ENCODE measurements at places on chromosomes 5 and 9.

DNA sequence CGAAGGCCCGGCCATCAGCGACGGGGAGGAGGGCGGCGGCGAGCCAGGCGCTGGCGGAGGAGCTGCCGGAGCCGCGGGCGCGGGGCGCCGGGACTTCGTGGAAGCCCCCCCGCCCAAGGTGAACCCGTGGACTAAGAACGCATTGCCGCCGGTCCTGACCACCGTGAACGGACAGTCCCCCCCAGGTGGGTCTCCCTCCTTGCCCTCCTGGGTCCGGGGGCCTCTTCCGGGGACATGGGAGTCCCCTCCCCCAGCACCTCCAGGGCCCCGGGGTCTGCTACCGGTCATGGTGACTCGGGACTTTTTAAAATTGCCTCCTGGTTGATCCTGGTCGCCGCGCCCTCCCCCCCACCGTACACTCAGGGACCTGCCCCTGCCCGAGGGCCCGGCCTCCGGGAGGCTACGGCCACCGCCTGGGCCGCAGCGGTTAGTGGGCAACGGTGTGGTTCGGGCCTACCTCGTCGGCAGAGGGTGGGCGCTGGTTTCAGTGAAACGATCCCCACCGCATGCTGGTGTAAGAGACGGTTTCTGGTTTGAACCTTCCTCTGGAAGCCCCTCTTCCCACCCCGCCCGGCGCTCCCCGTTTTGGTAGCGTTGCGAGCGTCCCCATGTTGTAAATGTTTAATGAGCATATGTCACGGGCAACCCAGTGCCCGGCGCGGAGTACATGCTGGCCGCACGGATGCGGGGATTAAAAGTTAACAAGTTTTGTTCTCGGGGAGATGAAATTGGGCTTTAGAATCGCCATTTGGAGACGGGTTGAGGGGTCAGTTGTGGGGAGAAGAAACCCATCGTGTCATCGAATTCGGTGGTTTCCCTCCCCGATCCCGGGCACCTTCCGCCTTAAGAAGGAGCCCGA lies 1.1 kb downstream of the LARP1 start:
- DNase-seq: peak; percentile 12

DNA sequence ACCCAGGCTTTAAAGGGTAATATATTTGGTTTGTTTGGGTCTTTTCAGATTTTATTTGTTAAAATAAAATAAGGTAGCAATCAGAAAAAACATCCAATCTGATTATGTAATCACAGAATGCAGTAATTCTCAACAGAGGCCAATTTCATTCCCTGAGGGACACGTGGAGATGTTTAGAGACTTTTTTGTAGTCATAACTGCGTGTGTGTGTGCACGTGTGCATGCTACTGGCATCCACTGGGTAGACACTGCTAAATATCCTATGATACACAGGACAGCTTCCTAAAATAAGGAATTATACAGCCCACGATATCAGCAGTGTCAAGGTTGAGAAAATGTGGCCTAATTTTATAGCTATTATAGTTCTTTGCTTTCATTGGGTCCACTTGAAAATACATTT lies 180.8 kb upstream of the KLF9 start:
- no peak for DNase-seq

- DNase-seq: no peak
Observed at GRCh38 chr9:95420518-95420917, 96.3 kb downstream of the PTCH1 start.

DNA sequence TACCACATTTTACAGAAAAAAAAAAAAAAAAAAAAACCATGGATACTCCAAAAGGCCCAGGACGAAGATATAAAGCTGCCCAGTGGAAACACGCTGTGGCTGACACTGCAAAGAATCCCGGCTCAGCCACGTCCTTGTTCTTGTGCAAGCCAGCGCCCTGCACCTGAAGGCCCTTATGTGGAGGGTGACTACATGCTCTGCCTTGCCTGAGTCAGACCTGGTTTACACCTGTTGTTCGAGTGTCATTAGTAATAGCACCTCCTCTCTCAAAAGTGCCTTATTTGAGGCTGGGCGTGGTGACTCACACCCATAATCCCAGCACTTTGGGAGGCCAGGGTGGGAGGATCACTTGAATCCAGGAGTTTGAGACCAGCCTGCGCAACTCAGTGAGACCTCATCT lies 54.3 kb upstream of the ZSWIM6 start:
- DNase-seq: no peak

GRCh38 chr5:94376672-94377345 lies 241.6 kb downstream of the KIAA0825 start:
- no peak for DNase-seq

DNA sequence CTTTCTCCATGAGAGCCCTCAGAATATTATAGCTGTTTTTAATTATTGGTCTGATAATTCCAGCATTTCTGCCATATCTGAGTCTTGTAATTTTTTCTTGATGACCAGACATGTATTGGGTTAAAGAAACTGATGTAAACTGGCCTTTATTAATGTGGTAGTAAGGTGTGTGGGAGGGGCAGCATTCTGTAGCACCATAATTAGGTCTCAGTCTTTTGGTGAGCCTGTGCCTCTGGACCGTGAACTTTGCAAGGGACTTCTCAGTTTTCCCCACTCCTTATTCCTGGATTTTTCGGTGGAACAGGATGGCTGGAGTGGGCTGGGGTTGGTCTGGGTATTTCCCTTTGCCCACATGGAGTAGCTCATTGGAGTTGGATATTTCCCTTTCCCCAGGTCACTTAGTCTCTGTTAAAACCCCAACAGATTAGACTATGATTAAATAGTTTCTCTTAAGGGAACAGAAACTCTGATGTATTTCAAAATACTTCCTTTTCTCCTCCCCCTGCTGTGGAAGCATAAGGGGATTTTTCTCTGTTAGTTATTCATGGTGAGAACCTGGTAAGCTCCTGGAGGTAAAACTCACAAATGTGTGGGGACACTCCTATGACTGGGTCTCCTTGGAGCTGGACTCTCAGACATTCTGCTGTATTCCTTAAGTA lies 52.4 kb downstream of the FSD1L start:
- DNase-seq: no peak

DNA sequence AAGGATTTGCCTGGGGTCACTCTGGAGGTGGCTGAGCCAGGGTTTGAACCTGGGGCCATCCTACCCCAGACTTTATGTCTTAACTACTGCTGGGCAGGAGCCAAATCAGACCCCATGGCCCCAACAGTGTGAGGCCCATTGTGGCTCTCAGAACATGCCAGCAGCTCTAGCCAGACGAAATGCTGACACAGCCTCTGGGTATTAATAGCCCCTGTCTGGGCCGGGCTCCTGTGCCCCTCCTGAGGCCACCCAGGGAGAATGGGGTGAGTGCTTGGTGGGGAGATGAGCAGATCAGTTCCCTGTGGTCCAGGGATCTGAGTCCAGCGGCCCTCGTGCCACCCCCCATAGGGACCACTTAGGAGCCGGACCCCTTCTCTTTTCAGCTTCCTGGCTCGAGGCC lies 2.2 kb upstream of the PLPP7 start:
- DNase-seq: no peak

DNA sequence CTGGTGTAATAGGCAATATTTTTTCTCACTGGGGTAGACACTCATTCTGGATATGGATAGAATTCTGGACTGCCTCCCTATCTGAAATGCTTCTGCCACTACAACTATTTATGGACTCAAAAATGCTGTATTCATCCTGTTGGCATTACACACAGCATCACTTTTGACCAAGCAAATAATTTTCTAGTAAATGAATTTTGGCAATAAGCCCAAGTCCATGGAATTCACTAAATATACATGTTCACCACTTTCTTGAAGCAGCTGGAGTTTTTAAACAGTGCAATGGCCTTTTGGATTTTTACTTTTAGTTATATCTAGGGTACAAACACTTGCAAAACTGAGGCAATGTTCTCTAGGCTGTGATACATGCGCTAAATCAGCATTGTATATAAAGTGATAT lies 724.9 kb upstream of the EDIL3 start:
- no peak for DNase-seq

GRCh38 chr5:159833846-159834245 lies 82.4 kb upstream of the ADRA1B start:
- no peak for DNase-seq

- DNase-seq: no peak
Observed at GRCh38 chr5:58224661-58225060, 235.2 kb downstream of the PLK2 start.

- no peak for DNase-seq
Observed at GRCh38 chr9:38153910-38154291, 84.9 kb upstream of the SHB start.

GRCh38 chr9:76996700-76997099 lies 22.8 kb upstream of the FOXB2 start:
- no peak for DNase-seq

GRCh38 chr5:32283539-32284377 lies 29.0 kb downstream of the MTMR12 start:
- no peak for DNase-seq

DNA sequence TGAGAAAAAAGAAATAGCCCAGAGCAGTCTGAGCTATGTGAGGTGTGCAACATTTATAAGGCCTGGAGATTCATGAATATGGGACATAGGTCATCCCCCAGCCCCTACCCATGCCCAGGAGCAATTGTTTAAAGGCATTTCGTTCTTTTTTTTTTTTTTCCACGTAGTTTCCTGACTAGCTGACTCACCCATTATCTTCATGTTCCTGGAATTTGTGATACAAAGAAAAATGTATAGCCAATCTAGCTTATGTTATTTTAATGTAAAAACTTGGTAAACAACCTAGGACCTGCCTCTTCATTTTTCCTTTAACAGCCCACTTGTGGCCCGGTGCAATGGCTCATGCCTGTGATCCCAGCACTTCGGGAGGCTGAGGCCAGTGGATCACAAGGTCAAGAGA lies 81.3 kb downstream of the OSTF1 start:
- DNase-seq: no peak

GRCh38 chr9:124928116-124928515 lies 12.8 kb downstream of the GOLGA1 start:
- DNase-seq: no peak

- DNase-seq: no peak
Observed at GRCh38 chr5:5794118-5794560, 371.7 kb downstream of the ICE1 start.

DNA sequence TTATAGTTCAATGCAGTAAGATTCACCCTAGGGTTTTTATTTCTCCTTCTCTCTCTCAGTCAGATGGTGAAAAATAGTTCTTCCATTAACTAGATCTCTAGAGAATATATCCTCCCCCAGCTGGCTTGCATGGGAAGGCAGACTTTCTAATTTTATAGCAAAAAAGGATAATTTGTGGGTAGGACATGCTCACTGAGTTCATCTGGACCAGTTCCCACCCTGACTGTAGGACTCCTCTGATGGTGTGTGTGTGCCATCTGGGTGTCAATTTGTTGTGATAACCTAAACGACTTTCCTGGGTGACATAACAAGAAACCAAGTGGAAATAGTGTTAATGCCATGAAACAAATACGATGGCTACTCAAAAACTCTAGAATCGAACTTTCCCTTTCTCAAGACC lies 44.9 kb downstream of the APBA1 start:
- DNase-seq: no peak

DNA sequence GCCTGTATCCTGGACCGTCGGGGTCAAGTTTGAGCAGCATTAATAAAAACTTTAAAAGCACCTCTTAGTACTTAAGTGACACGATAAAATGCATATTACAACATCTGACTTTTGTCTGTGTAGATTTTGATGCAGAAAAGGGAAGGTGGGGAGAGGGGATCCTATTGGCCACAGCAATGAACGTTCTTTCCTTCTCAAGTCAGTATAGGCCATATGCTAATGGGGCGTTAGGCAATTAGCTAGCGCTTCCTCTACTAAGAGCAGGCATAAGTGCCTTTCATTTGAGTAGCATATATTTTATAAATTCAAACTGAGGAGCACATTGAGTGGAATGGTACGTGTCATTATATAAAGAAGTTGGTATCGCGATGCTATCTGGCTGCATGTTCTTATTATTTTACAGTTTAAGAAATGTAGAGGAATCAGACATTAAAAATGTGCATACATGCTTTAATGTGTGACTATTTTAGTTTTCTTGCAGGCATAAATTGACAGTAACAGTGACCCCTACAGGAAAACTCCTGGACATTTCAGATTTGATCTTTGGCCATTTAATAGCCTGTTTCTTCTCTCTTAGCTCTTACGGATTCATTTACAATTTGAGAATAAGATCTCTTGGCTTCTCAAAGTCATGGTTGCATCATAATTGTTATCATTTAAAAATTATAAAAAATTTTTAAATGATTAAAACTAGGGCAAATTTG lies 1.1 kb upstream of the GNA14 start:
- DNase-seq: no peak

DNA sequence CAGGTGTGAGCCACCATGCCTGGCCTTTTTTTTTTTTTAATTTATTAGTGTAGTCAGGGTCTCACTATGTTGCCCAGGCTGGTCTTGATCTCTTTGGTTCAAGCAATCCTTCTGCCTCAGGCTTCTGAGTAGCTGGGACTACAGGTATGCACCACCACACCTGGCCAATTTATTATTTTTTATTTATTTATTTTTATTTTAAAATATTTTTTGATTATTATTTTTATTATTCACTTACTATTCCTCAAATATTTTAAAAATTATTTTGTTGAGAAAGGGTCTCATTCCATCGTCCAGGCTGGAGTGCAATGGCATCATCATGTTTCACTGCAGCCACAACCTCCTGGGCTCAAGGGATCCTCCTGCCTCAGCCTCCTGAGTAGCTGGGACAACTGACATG lies 49.7 kb upstream of the CHD1 start:
- no peak for DNase-seq

- DNase-seq: no peak
Observed at GRCh38 chr5:114729986-114730385, 368.1 kb downstream of the KCNN2 start.

- DNase-seq: no peak
Observed at GRCh38 chr9:134967547-134967930, 49.8 kb upstream of the FCN1 start.

DNA sequence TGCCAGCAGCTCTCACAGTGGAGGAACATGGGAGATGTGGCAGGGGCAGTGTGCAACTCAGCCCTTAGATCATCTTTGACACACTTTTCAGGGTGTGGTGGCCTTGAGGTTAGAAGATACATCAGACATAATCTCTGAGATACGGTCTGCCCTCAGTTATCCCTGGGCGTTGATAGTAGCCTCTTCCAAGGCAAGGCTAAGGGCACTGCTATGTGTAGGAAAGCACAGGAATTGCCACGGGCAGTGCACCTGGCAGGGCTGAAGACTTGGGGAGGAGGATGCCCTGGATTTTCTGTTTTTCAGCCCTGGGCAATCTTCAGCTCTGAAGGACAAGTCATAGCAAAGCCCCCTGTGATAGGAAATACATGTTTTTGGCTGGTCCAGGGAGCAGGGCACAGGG lies 206.7 kb downstream of the GOLPH3 start:
- DNase-seq: no peak
